SW 1271 (cell line): ENCODE measurements at places on chromosomes 16 and 17.

DNA sequence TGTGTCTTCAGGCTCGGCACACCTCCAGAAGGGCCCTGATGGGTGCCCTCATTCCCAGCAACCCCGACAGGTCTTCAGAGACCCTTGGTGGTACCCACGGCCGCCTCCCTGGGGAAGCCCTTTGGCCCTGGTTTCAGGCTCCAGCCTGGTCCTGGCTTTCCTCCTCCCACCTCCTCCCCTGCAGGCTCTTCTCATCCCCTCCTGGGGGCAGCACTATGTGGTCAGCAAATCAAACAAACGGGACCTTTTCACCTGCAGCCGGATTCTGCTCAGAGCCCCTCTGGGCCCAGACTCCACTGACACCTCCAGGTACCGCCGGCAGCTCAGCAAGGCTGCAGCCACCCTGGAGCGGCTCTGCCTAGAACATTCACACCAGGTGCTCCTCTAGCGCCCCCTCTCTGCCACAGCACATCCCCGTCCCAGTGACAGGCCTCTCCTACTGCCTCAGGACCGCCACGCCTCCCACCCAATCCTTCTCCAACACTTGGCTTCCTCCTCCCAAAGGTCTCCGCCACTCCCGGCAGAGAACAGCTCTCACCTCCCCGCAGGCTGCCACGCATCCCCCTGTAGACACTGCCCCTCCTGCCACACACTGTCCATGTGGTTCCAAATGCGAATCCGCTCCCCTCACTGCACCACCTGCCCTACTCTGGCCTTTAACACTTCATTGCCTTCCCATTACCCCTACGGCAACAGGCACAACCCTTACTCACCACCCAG, 12.0 kb downstream of the CORO7 start:
- peak; percentile 27 for DNase-seq

DNA sequence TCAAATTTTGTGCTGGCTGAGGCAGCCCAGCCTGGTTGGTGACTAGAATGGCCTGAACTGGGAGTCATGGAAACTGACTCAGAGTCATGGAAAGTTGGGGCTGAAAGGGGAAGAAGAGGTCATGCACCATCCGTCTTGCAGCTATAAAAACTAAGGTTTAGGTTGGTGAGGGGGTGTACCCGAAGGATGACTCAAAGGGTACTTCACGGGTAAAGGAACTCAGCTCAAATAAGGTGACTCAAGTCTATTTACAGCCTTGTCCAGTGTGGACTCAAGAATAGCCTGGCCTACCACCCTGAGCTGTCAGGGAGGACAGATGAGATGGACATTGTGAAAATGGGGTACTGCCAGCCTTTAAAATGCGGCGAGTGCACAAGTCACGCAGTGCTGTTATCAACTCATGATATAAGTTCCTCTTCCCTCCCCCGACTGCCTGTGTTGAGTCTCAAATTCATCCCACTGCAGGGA, 18.6 kb downstream of the CD300LB start:
- no peak for DNase-seq

- DNase-seq, result no peak
These were observed 51.3 kb downstream of the PIMREG start for GRCh38 chr17:6495450-6496115.

- no peak for DNase-seq
These were observed 183.8 kb upstream of the SOX9 start for GRCh38 chr17:71936977-71937376.

GRCh38 chr17:82424001-82424862, 5.8 kb upstream of the OGFOD3 start:
- DNase-seq, result peak; percentile 12

- no peak for DNase-seq
These were observed 3.0 kb downstream of the UBALD2 start for GRCh38 chr17:76268015-76268749.

- no peak for DNase-seq
These were observed 24.3 kb upstream of the PITPNM3 start for GRCh38 chr17:6580625-6581024.

- peak; percentile 38 for DNase-seq
These were observed 10.8 kb upstream of the SLC46A1 start for GRCh38 chr17:28416703-28417311.

- DNase-seq, result no peak
These were observed 1226.0 kb downstream of the CDH8 start for GRCh38 chr16:60810250-60810649.

DNA sequence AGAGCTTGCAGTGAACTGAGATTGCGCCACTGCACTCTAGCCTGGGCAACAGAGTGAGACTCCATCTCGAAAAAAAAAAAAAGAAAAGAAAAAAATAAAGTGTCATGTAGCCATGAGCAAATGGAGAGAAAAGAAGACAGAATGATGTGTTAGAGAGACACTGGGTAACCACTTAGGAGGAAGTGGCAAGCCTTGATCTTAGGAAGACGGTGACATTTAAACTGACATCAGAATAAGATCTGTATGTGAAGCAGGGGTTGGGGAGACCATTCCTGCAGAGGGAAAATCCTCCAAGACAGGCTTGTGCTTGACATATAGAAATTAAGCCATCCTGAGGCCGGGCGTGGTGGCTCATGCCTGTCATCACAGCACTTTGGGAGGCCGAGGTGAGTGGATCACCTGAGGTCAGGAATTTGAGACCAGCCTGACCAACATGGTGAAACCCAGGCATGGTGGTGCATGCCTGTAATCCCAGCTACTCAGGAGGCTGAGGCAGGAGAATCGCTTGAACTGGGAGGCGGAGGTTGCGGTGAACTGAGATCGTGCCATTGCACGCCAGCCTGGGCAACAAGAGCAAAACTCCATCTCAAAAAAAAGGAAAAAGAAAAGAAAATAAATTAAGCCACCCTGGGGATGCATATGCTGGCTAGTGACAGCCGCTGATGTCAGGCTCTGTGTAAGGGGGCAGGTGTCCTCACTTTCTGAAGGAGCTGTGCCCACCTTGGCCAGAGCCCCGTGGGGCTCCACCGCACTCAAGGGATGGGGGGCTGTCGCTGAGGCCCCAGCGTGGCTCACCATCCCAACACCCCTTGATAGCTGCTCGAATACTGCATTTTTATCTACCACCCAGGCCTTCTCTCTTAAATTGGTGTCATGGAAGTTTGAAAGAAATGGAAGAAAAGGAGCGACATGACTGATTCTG, 13.1 kb upstream of the CYB5B start:
- no peak for DNase-seq

- peak; percentile 4 for DNase-seq
These were observed 37.7 kb upstream of the OR3A1 start for GRCh38 chr17:3335876-3336275.
